ENCODE measurements at places on chromosomes 7 and 10.

DNA sequence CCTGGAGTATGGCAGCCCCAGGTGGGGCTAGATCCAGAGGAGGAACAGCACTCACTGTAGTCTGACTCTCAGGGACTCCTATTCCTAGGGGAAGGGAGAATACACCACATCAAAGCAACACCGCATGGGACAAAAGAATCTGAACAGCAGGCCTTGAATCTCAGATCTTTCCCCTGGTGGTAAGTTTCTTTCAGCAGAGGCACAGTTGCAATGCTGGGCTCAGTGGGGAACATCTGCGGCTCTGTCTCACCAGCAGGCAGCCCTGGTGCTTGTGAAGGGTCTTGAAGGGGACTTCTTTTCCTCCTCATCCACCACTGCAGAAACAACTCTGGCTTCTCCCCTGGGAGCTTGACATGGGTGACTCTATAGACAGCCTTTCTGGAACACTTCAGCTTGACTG, 111.2 kb upstream of the ARHGAP21 start:
- DNase-seq = no peak

GRCh38 chr10:34181553-34182300, 633.4 kb downstream of the PARD3 start:
- no peak for DNase-seq

- no peak for DNase-seq
Measured at GRCh38 chr10:129758207-129759021, 205.7 kb downstream of the EBF3 start.

- DNase-seq = peak; percentile 46
Measured at GRCh38 chr7:8157296-8157695, 104.7 kb downstream of the ICA1 start.

DNA sequence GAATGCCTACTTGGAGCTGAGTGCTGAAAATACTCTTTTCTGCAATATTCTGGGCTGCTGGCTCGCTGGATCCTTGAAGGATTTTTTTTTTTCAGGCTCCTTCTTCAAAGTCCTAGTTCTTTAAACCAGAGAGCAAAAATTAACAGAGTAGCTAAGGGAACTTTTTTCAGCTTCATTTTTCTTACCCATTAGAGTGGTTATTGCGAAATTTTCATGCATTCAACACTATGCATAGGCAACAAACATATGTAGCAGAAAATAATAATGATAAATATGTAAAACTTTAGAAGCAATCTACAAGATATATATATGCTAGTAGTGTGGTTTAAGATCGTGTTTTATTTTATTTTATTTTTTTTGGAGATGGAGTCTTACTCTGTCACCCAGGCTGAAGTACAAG, 264.6 kb downstream of the SFMBT2 start:
- DNase-seq = no peak

GRCh38 chr10:125083576-125083920, 76.8 kb downstream of the CTBP2 start:
- no peak for DNase-seq
